ENCODE measurements at places on chromosomes 16 and 17. TPM values are rescaled to one million over a fixed set of nuclear protein-coding genes. Genes with fewer than 3 reads are reported as not detected.
A peak's percentile ranks its signal among the peaks of the same experiment; 100 is the strongest.

DNA sequence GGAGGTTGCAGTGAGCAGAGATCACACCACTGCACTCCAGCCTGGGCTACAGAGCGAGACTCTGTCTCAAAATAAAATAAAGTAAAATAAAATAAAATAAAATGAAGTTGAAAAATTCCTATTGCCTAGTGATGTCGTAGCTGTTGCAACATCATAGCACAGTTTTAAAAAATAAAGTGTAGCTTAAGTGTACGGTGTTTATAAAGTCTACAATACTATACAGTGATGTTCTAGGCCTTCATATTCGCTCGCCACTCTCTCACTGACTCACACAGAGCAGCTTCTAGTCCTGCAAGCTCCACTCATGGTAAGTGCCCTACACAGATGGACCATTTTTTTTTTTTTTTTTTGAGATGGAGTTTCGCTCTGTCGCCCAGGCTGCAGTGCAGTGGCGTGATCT is 43.5 kb upstream of the MNT start:
- DNase-seq = no peak

GRCh38 chr17:41512546-41513167 is 6.0 kb downstream of the KRT15 start:
- no peak for DNase-seq

- peak; percentile 56 for DNase-seq
These were observed 9.7 kb downstream of the RHBDL3 start for GRCh38 chr17:32275060-32276042.

- no peak for DNase-seq
These were observed at the start of gene SDR42E2 for GRCh38 chr16:22161999-22162655. SDR42E2 (plus strand) TSS chr16:22162506; CDS start chr16:22165583, 3,077 bp downstream.

GRCh38 chr16:18782697-18783429 is 7.3 kb downstream of the RPS15A start:
- no peak for DNase-seq

- DNase-seq = no peak
These were observed 45.6 kb downstream of the USP31 start for GRCh38 chr16:23103603-23104002.

DNA sequence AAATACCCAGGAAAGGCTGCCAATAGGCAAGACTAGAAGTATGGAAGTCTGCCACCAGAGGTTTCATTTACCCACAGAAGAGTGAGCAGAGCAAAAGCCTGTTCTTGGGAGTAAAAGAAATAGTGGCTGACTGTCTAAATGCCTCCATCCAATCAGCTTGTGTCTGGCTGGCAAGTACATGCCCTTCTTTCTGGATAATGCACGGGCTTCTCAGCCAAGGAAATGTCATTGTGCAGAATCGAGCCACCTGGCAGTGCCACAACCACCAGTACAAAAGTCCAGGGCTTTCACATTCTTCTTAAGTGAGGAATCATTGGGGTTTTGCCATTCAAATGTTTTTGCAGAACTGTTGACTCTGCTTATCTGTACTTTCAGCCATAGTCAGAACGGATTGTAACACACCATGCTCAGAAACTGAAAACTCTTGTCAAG is 10.1 kb upstream of the ERCC4 start:
- DNase-seq = peak; percentile 76

DNA sequence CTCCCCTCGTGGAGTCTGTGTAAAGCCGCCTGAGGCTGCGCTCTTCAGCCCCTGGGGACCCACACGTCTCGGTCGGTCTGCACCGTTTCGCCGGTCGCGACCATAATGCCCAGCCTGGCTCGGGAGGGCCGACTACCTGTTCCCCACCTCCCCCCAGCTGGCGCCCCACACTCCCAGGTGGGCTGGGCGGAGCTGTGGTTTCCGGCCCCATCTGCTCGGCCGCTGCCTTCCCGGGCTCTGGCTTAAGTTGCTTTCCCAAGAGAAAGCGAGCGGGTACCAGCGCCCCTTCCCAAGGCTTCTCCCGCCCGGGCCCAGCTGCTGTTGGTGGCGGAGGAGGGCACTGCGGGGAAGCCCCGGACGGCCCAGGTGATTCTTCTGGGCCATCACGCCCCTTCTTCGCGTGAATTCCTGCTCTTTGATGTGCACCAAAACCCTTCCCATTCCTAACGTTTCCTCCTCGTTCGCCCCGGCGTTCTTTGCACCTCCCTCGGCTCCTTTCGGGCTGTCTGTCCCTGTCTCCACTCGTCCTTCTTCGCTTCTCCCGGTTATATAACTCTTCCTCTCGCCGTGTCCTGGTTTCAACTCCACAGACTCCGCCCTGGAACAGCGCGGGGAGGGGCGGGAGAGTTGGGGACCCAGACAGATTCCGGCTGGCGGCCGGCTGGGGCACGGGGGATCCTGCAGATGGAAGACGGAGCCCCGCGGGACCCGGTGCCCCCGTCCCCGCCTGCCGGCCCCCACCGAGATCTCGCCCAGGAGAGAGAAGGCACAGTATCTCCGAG is 2.0 kb downstream of the KDM6B start:
- no peak for DNase-seq

- peak; percentile 75 for DNase-seq
These were observed 14.9 kb upstream of the CBFB start for GRCh38 chr16:67013823-67014633.

GRCh38 chr17:73467651-73468050 is 155.8 kb upstream of the CDC42EP4 start:
- DNase-seq = no peak

Gene EFNB3
- total RNA-seq = 1.9 TPM

Gene ERN2
- total RNA-seq = 5.8 TPM

Gene RNF112
- total RNA-seq = 20.5 TPM

Gene KRT9
- total RNA-seq = not detected

Gene FOXL1
- total RNA-seq = 6.5 TPM

Gene MPV17L
- total RNA-seq = 1.9 TPM
